ENCODE measurements at places on chromosomes 7 and 10.
A peak's percentile ranks its signal among the peaks of the same experiment; 100 is the strongest.

DNA sequence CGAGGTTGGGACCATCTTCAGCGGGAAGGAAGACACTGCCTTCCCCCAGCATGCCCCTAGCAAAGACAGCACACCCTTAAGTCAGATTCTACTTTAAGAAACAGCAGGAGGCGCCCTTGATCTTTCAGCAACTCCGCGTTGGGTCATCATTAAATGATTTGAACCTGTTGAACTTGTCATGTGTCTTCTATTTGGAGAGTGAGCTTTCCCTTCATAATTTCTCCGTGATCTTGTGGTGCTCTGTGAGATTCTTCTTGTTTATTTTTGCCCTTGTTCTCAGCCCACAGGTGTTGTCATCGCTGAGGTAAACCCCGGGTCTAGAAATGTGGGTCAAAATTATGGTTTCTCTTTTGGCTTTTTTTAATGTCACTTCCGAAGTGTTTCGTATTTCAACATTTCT lies 49.5 kb upstream of the PITRM1 start:
- DNase-seq, result no peak

GRCh38 chr7:47796347-47796746 lies 151.9 kb downstream of the PKD1L1 start:
- no peak for DNase-seq

- peak; percentile 9 for DNase-seq
Measured at GRCh38 chr7:122858320-122858719, 27.9 kb downstream of the CADPS2 start.

DNA sequence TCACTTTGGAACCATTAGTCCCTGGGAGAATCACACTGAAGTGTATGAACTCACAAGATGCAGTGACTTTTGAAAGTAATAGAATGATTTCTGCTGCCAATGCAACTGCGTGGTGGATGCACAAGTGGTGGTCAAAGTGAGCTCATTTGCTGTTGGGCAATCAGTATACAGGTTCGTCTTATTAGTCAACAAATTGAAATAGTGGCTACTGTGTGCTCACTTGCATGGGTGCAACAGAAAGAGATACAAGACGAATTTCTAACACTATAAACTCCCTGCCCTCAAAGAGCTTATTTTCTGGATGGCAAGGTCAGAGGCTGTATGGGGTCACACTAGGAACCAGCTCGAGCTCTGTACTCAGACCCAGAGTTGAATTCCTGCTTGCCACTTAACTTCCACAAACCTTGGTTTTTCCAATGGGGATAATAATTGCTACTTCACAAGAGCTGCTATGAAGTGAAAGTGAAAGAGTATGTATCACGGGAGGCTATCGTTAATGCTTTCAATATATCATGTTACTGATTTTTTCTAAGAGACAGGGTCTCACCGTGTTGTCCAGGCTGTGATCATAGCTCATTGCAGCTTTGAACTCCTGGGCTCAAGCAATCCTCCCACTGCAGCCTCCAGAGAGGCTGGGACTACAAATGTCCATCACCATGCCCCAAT lies 8.3 kb upstream of the BCL7B start:
- DNase-seq, result no peak

GRCh38 chr7:35374858-35375257 lies 121.0 kb upstream of the TBX20 start:
- DNase-seq, result no peak

DNA sequence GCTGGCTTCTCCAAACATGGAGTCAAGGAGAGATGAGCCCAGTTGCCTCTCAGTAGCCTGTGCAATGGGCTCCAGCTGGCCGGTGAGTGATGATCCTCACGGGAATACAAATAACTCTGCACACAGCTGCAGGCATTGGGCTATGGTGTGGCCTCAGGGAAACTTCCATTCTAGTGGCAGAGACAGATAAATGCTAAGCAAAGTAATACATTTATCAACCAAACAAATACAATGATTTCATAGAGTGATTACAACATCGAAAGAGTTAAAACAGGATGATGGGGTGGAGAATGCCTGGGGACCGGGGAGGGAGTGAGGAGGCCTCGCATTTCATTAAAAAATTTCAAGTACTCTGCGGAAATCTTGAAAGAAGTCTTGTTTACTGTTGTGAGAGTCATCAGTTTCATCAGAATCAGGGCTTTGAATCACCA lies 15.0 kb upstream of the AKR1B1 start:
- DNase-seq, result no peak

DNA sequence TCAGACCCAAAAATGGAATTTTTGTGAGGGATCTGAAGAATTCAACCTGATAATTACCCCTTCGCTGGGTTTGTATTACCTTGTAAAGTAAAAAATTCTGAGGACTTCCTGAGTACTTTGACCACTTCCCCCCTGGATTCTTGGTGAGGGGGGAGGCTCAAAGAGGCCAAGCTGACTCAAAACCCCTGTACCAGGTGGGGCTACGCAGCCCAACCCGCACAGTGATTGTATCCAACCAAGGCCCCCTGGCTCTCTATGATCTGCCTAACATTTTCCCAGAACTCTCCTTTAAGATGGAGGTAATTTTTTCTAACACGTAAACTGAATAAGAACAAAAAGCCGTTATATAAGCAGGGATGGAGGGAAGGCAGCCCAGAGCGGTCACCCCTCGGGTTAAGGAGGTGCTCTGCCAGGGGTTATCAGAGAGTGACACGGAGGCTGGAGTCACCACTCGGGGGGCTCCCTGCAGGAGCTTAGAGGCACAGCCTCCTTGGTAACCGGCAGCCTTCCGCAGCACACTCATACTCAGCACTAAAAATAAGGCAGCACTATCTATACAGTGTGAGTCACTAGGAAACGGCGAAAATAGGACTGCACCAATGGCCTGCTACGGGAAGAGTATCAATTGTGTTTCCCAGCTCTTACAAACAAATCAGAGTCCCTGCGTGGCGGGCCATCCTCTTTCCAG lies 255.4 kb downstream of the ELMO1 start:
- no peak for DNase-seq

Data from NCI-H774 (cell line).